Activated T-cell treated with anti-CD3 and anti-CD28 coated beads for 1 hour (primary cell): ENCODE measurements at places on chromosomes 3 and 15.

- DNase-seq: peak; percentile 60
These were observed at the start of gene ARPP19 for GRCh38 chr15:52568601-52569585. TSS of gene ARPP19 (minus strand) at chr15:52569030. CDS start at chr15:52568892, 138 bp downstream.

- no peak for DNase-seq
These were observed 328.1 kb upstream of the ATP10A start for GRCh38 chr15:26191193-26191592.

- DNase-seq: no peak
These were observed 32.7 kb downstream of the SMAD3 start for GRCh38 chr15:67097930-67098740.

DNA sequence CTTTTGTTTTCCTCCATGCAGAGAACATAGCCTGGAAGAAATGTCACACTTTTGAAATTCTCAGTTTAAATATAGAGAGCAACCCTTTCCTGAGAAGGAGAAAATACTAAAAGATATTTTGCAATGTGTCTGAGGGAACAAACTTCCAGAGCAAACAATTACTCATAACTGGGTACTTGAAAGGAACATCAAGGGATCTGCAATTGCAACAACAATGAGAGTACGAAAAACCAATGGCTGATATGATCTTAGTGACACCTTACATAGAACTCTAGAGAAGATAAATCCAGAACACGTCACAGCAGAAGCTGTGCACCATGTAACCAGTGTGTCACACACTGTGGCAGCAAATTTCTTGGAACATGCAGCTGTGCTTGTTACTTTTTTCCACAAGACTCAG, 14.6 kb upstream of the ARPP21 start:
- DNase-seq: no peak

- DNase-seq: peak; percentile 42
These were observed 678 bp downstream of the DOCK3 start for GRCh38 chr3:50675179-50676030.

GRCh38 chr15:57048930-57049549, 130.6 kb downstream of the TCF12 start:
- no peak for DNase-seq

- no peak for DNase-seq
These were observed at the start of gene BNC1 for GRCh38 chr15:83284559-83285283. TSS of gene BNC1 (minus strand) at chr15:83284664. CDS start at chr15:83284628, 36 bp downstream.

DNA sequence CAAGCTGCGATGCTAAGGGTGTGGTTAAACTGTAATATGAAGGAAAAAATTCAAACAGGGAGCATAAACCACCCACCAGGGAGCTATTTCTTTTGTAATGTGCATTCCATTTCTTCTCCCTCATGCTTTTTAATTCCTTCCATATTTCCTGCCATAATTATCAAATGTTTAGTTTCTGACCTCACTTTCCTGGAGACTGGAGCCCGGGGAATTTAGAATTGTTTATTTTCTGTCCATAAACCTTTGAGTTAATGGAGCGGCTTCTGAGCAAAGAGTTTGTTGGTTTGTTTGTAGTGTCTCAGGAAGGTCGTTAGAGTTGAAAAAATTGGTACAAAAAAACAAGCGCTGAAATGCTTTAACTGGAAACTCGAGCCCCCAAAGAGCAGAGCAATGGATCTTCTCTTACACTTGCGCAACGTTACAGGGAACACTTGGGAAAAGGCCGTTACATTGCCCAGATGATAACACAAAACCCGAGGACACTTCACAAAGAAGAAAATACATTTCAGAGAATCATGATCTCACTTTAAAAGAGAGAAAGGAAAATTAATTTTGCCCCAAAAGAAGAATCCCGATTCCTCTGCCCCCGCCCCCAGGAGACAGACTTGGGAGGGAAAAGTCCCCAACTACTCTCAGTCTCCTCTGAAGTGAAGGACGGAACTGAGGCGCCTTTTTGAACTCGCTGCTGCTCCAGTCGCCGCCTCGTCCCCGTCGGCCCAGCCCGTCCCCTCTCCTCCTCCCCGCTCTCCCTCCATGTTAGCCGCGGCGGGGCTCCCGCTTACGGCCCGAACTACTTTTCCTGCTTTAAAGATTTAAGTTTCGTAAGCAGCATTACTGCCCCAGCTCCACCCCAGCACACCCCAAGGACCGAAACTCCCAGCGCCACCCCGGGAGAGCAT, 842 bp downstream of the FSTL1 start:
- no peak for DNase-seq

DNA sequence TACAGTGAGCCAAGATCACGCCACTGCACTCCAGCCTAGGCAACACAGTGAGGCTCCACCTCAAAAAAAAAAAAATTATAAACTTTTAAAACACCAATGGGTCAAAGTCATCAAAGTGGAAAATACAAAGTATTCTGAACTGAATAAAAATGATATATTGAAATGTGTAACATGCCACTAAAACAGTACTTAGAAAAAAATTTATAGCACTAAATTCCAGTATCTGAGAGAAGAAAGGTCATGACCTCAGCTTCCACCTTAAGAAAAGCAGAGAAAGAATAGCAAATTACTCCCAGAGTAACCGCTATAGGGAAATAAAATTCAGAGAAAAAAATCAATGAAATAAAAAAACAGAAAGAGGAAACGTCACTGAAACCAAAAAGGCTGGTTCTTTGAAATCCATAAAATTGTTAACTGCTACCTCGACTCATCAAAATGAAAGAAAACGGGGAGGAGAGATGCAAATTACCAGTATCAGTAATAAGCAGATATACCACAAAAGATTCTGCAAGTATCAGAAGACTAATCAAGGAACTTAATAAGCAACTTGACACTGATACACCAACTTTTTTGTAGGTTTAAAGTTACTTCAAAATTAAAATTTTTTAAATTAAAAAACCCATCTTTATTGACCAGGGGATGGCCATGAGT, 20.8 kb downstream of the ATP13A3 start:
- no peak for DNase-seq

GRCh38 chr15:100764778-100765466, 114.7 kb upstream of the ALDH1A3 start:
- DNase-seq: no peak

DNA sequence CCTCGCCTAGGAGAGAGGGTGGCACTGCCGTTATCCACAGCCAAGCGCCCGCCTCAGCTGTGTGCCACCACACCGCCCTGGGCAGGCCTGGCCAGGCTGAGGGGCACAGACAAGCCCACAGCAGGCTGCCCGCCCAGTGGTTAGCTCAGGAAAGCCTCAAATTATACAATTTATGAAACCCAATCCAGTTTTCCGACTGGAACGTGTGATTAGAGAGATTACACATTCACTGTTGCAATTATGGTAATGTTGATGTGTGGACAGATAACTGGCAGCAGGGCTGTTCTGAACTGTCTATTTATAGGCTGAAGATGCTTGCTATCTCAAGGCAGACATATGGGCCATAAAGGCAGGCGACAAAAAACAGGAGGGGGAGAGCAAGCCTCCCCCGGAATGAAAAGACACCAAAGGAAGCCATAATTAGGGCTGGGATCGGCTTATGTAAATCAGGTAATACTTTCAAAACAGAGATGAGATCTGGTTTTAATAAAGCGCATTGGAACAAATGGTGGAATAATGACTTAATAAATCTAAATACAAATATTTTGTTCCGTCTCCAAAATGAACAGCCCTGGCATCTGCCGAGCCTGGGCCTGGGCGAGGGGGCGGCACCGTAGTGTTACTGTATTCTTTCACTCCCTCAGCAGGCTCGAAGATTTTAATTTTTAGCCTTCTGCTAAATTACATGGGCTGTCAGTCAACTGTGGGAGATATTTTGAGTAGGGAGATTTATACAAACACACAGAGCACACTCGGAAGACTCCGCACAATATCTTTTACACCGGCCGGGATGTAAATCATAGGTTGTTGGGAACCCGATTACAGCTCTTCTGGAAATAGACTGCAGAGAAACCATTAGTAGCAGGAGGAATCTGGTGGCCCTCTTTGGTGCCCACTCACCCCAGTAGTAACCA, 103.1 kb upstream of the TLE3 start:
- no peak for DNase-seq

DNA sequence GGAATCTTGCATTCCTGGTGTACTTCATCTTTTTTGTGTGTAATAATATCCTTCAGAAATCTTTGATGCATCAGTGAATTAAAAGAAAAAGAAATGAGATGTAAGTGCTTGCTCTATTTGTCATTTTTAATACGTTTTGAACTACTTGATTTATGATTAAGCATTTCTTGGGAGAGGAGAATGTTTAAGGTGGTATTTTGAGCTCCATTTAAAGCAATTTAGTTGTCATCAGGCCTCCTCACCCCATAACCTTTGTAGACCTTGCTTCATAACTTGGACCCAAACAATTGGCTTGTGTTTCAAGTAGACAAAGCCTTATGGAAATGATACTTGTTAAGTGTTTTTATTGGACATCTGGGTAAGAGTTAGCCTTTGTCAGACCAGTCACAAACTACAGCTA, 87.1 kb upstream of the VEPH1 start:
- no peak for DNase-seq

GRCh38 chr3:194072691-194073279, 63.2 kb upstream of the HES1 start:
- DNase-seq: no peak

GRCh38 chr3:118425272-118425837, 609.3 kb downstream of the IGSF11 start:
- no peak for DNase-seq

- no peak for DNase-seq
These were observed 136.9 kb upstream of the SLC2A2 start for GRCh38 chr3:171163101-171164066.

- no peak for DNase-seq
These were observed 226.9 kb downstream of the MFSD1 start for GRCh38 chr3:159028706-159029105.

- DNase-seq: no peak
These were observed 289.7 kb upstream of the TPRG1 start for GRCh38 chr3:188881954-188882641.

DNA sequence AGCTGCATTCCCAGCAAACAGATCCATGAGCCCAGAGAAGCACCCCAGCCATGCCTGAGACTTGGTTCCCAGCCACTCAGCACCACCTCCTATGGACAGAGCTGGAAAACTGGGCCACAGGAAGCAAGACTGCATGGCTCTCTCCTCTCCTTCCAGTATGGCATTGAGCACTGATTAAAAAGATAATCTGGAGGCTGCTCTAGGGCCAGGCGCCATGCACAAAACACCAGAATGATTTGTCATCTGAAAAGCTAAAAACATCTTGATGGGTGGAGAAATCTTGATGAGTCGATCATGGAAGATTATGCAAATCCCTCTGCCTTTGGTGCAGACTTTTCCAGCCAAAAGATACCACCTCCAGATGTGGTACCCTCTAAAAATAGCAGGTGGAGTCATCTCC, 62.7 kb upstream of the MRPS22 start:
- DNase-seq: no peak

DNA sequence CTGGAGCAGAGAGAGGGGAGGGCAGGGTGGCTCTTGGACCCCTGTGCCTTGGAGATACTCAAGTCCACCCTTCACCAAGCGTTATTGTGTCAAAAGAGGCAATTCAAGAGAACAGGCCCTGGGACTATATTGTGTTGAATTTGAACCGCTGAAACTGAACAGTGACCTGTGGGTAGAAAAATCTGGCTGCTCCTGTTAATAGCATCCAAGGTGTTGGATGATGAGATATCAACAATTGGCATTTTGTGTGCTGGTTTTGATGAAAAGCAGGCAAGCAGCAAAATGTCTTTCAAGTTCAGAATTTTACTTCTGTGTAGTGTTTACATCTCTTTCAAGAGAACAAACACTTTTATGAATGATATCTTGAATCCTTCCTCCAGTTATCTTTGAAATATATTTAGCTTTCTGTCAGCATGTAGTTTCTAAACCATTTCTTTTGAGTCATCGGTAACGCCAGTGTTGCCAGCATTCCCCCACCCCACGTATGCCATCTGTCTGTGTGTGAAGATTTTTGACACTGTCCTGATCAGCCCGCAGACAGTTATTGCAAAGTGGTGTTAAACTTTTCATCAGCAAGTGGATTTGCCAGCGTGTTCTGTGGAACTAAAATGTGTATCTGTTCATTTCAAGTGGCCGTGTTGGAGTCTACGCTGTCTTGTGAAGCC, 34.8 kb downstream of the PDHB start:
- DNase-seq: no peak

DNA sequence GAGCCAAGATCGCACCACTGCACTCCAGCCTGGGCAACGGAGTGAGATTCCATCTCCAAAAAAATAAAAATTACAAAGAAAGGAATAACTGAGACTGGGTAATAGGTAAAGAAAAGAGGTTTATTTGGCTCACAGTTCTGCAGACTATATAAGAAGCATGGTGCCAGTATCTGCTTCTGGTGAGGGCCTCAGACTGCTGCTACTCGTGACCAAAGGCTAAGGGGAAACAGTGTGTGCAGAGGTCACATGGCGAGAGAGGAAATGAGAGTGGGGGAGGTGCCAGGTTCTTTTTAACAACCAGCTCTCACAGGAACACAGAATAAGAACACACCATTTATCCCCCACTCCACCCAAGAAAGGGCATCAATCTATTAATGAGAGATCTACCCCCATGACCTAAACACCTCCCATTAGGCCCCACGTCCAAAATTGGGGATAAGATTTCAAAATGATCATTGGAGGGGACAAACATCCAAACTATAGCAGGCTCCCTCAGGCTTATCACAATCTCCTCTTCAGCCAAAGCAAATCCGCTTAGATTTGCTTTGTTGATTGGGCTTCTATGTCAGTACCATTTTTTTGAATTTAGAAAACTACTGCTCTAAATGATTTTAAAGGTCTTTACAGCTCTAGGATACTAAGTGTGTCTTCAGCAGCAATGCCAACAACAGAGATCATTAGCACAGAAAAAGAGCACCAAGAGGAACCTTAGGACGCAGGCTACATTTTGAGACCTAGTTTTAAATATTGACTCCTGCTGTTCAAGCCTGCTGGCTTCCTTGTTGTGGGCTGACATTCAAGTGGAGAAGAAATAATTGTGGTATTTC, 84.2 kb upstream of the TBL1XR1 start:
- no peak for DNase-seq

DNA sequence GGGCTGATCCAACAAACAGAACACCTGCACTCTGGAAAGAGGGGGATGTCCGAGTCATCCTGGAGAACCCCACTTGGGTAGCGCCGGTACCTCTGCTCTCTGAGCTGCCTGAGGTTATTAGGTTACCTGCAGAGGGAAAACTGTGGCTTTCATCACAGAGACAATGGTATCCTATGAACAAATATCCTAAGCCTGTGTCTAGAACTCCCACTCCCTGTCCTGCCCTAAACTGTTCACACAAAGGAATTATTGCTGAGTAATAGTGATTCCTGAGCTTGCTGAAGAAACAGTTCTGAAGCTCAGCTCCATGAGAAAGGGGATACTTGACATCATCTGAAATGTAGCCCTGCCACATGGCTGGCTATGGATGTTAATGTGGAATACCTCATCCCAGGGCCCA, 31.9 kb upstream of the WNT5A start:
- DNase-seq: no peak

DNA sequence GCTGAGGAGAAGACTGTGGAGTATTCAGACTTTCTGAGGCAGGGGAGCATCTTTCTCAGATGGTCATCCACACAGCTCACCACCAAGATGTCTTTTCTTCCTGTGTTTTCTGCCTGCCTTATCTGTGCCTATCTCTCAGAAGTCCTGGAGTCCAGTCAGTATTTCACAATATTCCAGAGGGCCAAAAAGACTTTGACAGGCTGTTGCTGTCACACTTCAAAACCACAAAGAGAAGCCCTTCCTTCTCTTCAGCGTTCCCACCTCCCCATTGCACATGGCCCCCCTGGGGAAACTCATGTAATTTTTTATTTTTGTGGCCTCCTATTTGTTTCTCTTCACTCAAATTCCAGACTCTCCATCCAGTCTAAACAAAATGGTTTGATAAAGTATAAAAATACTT, 585.2 kb downstream of the EPHA3 start:
- DNase-seq: no peak
